ENCODE measurements at places on chromosomes 12 and 14.

- DNase-seq: no peak
Measured at GRCh38 chr14:99896361-99896760, 103.1 kb downstream of the EML1 start.

DNA sequence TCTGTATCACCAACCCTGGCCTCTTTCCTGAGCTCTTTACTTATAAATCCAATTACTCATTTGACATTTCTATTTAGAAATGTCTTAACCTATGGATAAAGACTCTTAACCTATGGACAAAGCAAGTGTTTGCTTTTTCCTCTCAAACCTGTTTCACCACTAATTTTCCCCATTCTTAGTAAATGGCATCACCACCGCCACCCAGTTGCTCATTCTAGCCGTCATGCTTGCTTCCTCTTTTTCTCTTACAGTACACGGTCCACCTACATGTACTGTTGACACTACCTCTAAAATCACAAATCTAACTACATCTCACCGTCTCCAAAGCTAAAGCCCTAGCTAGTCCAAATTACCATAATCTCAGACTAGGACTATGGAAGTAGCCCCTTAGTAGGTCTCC, 60.0 kb downstream of the CAPS2 start:
- DNase-seq: no peak

DNA sequence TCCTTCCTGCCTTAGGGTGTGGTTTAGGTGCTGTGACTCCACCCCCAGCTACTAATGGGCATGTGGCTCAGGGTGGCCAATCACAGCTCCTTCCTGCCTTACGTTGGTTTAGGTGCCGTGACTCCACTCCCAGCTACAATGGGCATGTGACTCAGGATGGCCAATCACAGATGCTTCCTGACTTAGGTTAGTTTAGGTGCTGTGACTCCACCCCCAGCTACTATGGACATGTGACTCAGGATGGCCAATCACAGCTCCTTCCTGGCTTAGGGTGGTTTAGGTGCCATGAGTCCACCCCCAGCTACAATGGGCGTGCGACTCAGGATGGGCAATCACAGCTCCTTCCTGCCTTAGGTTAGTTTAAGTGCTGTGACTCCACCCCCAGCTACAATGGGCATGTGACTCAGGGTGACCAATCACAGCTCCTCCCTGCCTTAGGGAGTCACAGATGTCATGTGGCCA, 163.9 kb downstream of the TBX5 start:
- no peak for DNase-seq

- DNase-seq: no peak
Measured at GRCh38 chr14:93230539-93230938, 23.5 kb downstream of the UBR7 start.

DNA sequence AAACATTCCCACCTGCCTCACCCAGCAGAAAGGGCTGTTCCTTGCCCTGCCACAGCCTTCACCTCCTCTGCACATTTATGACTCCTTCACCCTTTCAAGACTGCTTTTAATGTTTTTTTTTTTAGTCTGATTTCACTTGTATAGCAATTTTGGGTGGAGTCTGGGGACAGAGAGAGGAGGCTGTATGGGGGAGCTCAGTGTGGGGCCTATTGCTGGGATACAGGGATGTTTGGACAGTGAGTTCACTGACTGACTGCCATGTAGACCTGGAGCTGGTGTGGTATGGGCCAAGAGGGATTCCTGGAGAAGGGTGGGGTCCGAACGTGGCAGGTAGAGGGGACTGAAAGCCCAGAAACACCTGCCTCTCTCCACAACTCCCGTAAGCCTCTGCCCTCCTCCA, 1.9 kb upstream of the KRT85 start:
- no peak for DNase-seq

GRCh38 chr12:92021666-92022035, 124.0 kb downstream of the BTG1 start:
- DNase-seq: no peak

- DNase-seq: no peak
Measured at GRCh38 chr12:8499616-8500015, 13.7 kb upstream of the CLEC4D start.

GRCh38 chr12:53781228-53781801, 29.5 kb upstream of the CISTR start:
- no peak for DNase-seq

GRCh38 chr14:82621881-82622450, 1088.3 kb upstream of the SEL1L start:
- DNase-seq: no peak

DNA sequence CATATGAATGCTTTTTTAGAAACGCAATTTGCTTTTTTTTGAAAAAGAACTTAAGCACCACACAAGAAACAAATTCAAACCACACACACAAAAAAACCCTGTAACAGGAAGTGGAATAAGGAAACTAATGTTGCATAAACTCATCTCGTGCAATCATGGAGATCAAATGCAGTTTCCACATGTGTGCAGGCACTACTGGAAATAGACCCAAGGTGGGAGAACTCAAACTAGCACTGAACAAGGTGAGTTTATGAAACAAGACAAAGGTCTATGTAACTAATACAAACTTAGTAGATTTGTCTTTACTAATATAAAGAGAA, 17.5 kb downstream of the NIN start:
- DNase-seq: peak; percentile 63

- DNase-seq: peak; percentile 92
Measured at GRCh38 chr14:101721951-101722661, 39.4 kb upstream of the PPP2R5C start.

GRCh38 chr12:115810122-115810901, 467.2 kb downstream of the MED13L start:
- no peak for DNase-seq

DNA sequence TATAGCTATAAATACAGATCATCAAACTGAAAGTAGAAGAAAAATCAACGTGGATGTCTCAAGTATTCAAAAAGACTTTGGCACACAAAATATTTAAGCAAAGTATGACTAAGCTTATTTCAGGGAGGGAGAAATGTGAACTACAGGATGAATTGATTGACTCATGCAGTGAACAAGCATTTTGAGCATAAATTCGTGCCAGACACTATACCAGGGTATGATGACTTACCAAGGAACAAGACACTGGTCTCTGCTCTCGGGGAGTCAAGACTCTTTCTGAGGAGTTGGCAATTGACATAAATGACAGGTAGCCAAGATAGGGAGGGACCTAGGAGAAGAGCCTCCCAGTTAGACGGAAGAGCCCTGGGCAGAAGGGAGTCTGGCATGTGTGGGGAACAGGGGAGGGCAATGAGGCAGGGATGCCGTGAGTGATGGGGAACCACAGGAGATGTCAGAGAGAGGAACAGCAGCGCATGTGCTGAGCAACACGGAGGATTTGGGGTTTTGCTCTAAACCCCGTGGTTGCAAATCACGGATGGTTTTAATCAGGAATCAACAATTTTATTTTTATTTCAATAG, 115.2 kb downstream of the TMEM132D start:
- DNase-seq: no peak
